ENCODE measurements at places on chromosomes 16 and 17.

DNA sequence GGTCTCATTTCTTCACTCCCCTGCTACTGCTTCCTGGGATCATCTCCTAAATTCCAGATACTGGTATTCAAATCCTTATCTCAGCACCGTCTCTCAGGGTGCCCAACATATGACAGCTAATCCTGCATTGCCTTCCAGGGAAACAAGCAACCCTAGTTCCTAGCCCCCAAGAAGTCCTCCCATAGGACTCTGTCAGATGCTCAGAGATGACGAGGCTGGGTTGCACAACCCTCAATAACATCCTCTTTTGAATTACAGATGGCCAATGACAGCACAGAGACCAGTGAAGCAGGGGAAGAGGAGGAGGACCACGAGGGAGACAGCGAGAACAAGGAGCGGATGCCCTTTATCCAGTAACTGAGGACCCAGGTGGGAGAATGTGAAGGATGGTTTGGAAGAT, 45.0 kb upstream of the CLEC3A start:
- DNase-seq, result no peak

GRCh38 chr16:89523680-89524344, 15.6 kb downstream of the SPG7 start:
- no peak for DNase-seq

DNA sequence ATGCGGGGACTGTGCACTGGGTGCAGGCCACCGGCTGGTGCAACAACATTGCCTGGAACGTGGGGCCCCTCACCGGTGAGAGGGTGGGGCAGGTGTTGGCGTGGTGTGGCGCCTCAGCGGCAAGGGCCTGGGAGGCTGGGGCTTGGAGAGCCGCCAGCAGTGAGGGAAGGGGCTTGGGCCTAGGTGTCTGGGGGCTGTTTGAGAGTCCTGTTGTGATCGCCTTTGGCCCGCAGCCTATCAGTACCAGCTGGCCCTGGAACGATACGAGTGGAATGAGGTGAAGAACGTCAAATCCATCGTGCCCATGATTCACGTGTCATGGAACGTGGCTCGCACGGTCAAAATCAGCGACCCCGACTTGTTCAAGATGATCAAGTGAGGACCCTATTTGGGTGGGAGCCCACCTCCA, 2.6 kb upstream of the TMEM88 start:
- DNase-seq, result no peak

DNA sequence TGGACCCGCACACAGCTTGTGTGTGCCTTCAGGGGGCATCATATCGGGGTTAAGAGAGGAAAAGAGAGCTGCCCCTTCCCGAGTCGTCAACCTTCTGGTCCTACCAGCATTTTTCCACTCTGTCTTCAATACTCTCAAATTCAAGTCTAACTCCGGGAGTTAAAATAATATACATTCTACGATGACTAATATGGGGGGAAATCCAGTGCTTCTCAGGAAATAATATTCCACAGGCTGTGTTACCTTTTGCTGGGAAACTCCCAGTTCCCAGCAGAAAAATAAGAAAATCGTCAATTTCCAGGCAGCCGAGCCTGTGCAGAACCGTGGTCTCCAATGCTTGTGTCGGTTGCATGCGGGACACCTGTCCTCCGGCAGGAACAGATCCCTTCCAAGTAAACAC, 105.0 kb upstream of the FOXF1 start:
- no peak for DNase-seq

DNA sequence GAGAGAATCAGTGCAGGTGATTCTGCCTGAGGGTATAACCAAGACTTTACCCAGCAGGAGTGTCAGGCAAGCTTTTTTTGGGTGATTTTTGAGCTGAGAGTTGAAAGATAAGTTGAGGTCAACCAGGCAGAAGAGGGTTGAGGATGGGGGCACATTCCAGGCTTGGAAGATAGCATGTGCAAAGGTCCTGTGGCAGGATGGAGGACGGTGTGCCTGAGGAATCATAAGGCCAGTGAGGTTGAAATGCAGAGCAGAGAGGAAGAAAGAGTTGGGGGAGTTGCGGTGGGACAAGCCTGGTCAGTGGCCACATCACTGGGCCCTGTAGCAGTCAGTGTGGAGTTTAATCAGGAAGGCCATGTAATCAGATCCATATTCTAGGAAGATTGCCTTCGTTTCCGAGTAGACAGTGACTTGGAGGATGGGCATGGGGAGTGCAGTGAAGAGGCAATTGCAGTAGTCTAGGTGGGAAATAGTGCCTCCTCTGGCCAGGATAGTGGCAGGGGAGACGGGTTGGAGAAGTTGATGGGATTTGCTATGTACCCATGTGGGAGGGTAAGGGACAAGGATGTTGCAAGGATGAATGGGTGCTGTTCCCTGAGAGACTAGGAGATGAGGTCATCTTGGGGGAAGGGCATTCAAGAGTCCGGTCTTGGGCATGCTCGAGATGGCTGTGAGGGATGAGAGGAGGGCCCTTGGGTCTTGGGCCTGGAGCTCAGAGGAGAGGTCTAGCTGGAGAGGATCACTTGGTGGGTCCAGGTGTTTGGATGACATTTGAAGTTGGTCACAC, 3.9 kb downstream of the PLEKHG4 start:
- DNase-seq, result no peak

DNA sequence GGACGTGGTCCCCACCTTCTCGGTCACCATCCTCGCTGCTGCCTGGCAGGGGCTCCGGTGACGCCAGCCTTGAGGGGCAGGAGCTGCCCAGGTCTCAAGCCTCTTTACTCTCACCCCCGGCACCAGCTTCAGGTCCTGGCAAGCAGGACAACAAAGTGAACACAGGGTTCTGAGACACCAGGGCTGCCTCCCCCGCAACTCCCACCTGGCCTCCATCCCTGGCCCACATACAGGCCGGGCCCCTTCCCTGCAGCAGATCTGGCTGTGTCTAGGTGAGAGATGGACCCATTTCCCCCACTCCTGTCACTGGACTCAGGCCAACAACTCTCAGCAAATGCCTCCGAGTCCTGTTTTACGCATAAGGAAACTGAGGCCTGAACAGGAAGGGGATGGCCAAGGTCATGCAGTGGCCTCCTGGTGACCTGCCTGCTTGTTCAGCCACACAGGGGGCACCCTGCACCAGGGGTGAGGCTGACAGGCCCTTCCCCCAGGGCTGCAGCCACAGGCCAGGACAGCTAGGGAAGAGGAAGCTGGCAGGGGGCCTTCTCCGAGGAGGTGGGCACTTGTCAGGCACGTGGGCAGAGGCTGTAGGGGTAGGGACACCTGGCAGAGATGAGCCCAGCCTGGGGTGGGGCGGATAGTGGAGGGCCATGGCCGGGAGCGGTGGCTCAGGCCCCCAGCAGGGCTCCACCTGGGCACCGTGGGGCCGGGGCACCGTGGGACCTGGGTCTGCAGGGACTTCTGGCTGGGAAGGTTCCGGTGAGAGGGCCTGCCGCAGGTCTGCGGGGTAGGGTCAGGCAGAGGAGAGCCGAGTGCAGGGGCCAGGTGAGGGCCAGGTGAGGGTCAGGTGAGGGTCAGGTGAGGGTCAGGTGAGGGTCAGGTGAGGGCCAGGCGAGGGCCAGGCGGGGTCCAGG, 46.7 kb upstream of the PVALEF start:
- DNase-seq, result no peak

GRCh38 chr17:63997341-63998048, 656 bp upstream of the PRR29 start:
- no peak for DNase-seq

GRCh38 chr17:49195751-49196150, 14.6 kb downstream of the GNGT2 start:
- no peak for DNase-seq

- no peak for DNase-seq
These were observed 14.8 kb downstream of the TERB1 start for GRCh38 chr16:66786551-66786950.

GRCh38 chr16:86925067-86925791, 346.9 kb downstream of the FOXL1 start:
- DNase-seq, result no peak

- no peak for DNase-seq
These were observed 735 bp downstream of the PSMD11 start for GRCh38 chr17:32445074-32445415.

DNA sequence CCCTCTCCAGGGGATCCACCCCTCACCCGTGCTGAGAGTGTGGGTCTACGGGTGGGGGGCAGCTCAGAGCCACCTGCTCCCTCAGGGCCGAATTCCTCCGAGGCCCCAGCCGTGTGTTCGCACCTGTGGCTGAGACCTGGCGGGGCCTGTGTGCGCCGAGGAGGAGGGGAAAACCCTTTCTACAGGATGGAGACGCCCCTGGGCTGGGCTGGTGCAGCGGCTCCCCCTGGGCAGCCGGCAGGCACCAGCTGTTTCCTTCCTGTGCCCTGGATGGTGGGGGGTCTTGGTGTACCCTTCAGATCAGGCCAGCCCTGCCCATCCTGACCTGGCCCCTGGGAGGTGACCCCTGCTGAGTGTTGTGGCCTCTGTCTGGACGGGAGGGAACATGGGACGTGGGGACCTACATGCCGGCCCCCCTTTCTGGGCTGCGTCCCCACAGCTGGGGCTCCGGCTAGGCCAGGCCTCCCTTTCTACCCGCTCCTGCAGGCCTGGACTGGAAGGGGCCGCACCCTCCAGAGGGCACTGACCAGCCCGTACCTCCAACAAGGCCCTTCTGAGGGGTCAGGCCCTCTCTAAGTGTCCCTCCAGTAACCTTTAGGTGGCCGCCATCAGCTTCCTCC, 28.3 kb upstream of the PABPN1L start:
- DNase-seq, result no peak

DNA sequence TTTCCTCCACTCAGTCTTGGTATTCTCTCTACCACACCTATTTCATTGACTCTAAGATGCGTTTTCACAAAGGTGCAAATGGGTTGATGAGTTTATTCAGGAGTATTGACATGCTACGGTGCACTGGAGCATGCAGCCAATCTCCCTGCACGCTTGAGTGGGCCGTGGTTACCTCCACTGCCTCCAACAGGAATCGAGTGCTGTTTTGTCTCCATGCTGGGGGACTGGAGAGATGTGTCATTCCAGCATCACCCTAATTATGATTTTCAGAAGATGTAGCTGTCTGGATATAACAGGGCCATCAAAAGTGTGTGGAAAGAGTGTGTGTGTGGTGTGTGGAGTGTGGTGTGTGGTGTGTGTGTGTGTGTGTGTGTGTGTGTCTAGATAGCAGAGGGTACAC, 351.6 kb upstream of the ZFHX3 start:
- DNase-seq, result no peak

- DNase-seq, result peak; percentile 55
These were observed 253.8 kb upstream of the PMFBP1 start for GRCh38 chr16:72425571-72426341.

GRCh38 chr17:65994679-65995078, 197.3 kb downstream of the CEP112 start:
- no peak for DNase-seq

DNA sequence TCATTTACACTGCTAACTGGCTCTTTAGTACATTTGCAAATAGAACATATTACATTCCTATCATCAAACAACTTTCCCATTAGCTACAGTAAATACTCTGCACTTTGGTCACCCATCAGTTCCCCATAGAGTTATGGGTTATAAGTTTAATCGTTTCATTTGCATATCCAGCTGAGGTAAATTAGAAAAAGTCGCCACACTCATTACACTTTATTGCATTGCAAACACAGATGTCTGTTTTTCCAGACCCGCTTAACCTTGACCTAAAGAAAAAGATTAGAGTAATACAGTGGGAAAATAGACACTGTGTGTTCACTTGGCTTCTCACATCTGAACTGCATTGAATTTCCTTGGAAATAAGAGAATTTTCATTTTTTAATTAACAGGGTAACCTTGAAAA, 213.1 kb upstream of the PSMD7 start:
- no peak for DNase-seq

DNA sequence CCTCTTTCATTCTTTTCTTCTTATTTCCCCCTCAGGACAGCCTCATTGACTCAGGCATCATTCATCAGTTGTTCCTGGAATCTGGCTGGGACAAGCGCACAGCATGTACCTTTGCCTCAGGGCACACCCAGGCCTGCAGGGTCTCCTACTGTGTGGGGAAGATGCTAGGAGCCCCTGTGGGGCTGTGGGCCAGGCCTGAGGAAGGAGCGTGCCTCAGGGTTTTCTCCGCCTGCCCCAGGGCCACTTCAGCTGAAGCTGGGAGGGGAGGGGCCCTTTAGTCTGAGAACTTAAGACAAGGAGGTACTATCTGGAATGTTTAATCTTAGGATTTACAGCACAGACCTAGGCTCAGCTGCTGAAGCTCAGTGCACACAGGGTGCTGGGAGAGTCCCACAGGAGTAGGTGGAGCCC, 7.9 kb downstream of the ELMO3 start:
- no peak for DNase-seq

DNA sequence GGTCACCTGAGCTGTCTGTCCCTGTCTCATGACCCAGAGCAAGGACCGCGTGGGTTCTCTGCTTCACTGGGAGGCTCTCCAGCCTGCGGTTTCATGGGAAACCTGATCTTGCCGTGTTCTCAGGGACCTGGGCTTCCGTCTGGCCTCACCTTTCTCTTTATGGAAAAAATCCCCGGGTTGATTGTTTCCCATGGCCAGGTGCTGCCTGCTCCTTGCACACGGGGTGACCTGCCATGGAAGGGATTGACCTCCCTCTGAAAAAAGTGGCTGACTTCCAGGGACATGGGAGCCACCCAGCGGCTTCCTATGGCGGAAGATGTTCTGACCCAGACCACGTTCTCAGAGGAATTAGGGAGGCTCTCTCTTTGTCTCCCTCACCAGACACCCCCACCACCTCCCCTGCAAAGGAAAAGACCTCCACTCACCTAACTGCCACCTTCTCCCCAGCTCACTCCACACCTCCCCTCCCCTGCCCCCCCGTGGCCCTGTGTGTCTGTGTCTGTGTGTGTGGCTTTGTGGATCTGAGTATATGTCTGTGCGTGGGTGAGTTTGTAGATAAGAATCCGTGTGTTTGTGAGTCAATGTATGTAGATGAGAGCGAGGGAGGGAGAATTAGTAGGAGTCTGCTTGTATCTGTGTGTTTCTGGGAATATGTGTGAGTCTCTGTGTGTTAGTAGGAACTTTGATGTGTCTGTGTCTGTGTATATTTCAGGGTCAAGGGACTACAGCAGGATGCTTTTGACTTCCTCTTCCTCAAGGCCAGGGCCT, 154.6 kb downstream of the NTN1 start:
- DNase-seq, result no peak

DNA sequence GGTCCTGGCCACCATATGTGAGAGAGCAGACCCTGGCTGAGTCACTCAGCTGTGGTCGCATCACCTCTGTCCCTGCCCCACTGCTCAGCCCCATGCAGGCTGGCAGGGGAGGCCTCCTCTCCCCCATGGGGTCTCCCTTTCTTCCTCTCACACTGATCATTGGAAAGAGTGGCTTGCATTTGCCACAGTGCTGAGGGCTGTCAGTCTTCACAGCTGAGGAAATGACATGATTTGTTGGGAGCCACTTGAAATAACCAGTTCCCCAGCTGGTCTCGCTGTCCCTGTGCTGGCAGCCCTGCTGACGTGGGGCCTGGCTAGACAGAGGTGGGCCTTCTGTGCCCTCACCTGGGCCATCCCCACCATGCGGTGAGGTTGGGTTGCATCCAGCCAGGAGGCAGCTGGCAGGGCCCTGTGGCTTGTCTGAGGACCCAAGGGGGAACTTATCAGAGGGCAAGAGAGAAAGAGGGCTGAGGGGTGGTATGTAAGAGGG, 30.1 kb upstream of the MED9 start:
- no peak for DNase-seq

GRCh38 chr17:5861854-5862253, 208.3 kb upstream of the WSCD1 start:
- DNase-seq, result no peak

GRCh38 chr17:3658784-3659449, 9.5 kb downstream of the TAX1BP3 start:
- no peak for DNase-seq

GRCh38 chr16:82660966-82661365, 34.2 kb downstream of the CDH13 start:
- no peak for DNase-seq

All from COR-L47 (cell line).